ENCODE measurements at places on chromosomes 12 and 14.

- no peak for DNase-seq
Measured at GRCh38 chr14:71574976-71575375, 357.3 kb upstream of the RGS6 start.

GRCh38 chr14:22419620-22420019 is 169.4 kb downstream of the DAD1 start:
- no peak for DNase-seq

- no peak for DNase-seq
Measured at GRCh38 chr12:110670161-110670701, 18.7 kb downstream of the HVCN1 start.

- no peak for DNase-seq
Measured at GRCh38 chr14:95301527-95302187, 18.1 kb downstream of the CLMN start.

DNA sequence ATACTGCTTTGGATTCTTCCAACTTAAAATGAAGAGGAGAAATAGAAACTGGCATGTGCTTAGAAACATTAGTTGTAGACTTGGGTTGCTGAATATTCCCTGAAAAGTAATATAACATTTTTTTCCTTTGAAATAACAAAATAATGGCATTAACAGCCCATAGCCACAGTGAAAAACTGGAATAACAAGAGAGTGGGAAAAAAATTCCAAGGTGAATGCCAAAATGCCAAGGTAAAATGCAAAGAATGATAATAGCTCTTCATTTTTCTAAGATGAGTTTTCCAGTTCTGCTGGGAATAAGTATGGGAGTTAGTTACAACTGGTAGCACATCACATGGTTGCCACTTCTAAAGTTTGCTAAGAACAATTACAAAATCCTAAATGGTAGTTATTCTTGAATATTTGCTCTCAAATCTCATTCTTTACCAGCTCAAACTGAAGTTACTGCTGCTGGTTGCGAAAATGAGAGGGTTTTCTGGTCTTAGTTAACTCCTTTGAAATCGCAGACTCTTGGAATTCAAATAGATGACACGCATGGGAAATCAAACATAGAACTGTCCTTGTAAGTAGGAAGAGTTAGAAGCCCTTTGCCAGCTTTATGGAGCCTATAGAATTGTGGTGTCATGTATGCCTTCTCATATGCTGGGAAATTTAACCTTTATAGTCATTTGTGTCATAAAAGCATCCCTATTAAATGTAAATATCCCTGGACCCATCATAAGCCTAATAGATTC is 165.0 kb upstream of the DCN start:
- DNase-seq = no peak

DNA sequence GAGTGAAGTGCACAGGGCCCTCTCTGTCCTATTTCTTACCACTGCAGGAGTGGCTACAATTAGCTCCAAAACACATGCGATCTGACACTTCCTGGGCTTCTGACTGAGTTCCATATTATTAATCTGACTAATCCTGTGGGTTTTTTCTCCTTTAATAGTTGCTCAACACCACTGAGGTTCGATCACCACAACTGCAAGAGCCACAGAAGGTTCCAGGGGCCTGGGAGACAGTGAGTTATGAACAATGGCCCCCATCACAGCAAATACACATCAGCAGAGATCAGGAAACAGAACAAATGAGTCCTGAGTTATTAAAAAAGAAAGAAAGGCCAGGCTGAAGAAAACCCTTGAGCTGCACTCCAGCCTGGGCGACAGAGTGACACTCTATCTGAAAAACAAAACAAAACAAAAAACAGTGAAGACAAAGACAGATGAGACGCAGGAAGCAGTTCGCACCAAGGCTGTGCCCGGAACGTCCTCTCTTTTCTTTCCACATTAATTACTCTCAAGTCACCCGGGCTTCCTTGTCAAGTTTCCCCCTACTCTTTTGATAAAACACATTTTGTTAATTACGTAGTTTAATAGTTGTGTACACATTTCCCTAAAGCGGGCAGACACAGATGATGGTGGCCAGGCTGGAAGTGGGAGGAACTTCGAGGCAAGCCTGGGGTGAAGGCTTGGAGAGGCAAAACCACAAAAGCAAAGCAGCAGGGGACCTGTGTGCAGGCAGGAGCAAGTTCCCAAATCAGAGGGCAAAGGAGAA is 42.7 kb downstream of the CDC42BPB start:
- no peak for DNase-seq

DNA sequence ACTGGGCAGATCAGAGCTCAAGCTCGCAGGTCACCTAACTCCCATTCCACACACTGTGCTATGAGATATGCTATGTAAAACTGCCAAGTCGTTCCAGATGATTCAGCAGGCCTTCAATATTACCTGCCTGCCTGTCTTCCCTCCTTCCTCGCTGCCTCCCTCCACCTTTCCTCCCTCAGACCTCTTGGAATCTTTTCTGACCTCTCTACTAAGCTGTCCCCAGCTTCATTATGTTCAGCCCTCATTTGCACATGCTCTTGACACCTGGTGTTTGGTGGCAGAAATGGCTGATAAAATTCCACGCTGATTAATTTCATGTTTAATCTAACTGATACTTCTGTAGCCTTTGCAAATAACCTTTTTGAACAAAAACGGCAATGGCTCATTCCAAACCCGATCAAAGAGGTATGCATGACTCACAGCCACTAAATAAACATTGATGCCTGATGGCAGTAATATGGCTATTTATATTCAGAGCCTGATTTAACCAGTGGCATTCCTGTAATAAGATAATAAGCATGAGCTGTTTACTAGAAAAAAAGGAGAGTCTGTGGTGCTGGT is 130.8 kb upstream of the EGLN3 start:
- DNase-seq = no peak

DNA sequence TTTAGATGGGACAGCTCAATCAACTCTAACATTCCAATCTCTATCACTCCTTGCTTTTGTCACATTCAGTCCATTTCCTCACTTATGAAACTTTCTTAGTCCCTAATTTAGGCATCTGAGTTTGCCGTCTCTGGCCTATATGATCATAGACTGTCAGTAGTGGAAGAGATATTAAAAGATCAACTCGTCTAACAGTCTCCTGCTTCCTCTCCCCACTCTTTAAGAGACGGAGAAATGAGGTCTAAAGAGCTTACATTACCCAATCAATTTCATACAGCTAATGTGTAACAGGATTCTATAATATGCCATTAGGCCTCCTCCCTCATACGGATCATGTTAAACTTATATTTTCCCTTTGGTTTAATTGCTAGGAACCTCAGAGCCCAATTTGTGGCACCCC is 6.5 kb upstream of the ATP23 start:
- no peak for DNase-seq

- DNase-seq = no peak
Measured at GRCh38 chr14:71169861-71170260, 262.6 kb downstream of the PCNX1 start.

DNA sequence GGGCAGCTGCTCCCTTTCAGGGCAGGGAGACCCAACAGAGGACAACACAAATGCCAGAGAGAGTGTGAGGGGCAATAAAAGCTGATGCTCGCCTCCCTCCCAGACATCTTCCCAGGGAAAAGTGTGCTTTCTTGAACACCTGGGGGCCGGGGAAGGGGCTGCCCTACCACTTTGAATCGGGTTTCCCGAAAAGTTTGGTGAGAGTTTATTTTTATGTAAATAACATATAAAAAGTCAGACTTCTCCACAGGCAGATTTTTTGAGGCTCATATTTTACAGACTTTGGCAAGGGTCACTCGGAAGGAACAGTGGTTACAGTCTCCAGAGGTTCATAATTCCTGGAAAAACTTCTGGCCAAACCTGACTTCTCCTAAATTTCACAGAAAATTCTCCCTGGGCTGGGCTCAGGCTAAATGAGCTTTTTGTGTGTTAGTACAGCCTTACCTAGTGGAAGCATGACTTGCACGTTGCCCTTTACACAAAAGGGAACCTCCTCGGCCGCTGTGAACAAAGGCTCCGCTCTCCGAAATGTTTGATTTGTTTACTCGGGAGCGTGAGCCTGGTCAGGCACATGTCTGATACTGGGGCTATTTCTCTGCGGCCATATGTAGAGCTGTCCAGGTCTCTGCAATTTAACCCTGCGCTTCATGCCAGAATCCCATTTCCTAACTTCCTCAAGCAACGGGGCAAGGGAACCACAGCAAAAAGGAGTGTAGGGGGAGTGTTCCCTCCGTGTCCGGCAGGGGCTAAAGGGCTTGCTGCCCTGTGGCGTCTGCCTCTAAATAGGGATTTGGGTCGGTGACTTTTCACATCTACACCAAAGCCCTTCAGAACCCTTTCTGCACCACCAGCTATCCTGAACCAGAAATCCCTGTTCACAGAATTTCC is 3.4 kb downstream of the RTL1 start:
- no peak for DNase-seq

DNA sequence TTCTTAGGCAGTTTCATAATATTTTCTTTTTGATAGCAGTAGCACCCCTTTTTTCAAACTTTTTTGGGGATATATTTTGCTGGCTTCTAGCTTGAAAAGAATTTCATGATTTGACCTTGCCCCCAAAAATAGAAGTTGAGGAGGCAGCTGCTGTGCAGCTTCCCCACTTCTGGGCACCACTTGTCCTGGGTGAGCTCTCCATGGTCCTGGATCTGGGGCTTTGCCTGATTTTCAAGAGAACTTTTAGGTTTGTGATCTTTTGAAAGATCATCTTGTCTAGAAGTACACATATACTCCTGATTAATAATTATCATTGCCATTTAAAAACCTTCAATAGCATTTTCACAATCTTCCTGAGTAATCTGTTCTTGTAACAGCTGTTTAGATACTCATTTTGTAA is 271.6 kb downstream of the NPAS3 start:
- no peak for DNase-seq

DNA sequence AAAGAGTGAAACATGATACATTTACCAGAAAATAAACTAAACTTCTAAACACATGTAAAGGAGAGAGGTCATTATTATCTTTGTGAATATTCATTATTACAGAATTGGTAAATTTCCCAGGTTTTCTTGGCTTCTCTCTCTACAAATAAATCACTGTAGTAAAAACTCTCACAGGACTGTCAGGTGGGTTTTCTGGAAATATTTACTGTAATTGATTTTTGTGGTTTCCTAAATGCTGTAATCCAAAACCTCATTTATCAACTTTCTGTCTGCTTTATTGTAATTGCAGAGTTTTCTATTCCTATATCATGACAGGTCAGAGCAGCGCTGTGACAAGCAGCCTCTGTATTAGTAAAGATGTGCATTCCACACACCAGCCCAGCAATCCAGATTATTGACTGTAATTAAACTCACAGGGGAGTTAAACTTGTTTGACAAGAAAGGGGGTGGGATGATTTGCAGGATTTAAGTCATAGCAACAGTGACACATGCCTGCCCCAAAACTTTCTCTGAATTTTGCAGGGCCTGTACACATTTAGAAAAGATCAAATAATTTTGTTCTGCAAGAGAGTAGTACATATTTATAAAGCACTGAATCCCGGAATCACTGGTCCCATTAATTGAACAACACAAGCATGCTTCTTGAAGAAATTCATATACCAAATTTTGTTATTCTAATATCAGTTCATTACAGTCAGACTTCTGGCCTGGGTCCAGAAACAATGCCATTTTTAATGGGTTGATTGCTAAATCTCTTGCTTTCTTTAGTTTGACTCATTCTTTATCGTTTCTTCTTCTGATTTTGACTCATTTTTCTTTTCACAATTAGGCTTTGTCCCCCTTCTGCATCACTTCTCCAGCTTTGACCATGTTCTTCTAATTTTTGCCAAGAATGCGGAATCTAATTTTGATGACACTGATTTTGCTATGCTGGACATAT is 42.2 kb downstream of the PTPRO start:
- no peak for DNase-seq

DNA sequence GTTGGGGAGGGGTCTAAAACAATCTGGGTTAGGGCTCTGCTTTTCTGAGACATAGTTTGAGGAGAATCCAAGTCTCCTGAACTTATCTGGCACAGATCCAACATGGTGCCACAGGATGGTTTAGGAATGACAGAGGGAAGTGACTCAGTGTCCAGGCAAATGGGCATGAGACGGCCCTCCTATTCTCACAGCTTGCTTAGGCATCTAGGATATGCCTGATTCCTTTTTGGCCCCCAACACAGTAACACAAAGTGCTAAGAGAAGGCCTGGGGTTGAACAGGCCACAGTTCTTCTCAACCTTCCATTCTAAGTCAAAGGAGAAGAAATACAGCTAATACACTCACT is 117.7 kb downstream of the ZFP36L1 start:
- no peak for DNase-seq

DNA sequence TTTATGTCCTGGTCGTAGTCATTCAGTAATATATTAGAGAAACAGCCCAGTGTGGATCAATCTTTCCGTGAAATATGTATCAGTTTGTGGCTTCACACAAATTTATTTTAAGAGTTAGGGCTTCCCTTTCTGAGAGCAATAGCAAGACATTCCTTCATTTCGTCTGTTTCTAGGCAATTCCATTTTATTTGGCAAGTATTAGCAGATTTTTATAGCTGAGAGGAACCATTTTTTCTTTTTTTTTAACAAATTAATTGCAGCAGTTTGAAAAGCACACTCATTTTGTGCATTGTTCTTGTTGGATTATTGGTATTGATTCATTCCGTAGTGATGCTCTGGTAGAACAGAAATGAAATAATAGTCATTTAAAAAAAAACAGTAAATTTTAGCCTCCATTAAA is 132.9 kb downstream of the SRGAP1 start:
- no peak for DNase-seq

DNA sequence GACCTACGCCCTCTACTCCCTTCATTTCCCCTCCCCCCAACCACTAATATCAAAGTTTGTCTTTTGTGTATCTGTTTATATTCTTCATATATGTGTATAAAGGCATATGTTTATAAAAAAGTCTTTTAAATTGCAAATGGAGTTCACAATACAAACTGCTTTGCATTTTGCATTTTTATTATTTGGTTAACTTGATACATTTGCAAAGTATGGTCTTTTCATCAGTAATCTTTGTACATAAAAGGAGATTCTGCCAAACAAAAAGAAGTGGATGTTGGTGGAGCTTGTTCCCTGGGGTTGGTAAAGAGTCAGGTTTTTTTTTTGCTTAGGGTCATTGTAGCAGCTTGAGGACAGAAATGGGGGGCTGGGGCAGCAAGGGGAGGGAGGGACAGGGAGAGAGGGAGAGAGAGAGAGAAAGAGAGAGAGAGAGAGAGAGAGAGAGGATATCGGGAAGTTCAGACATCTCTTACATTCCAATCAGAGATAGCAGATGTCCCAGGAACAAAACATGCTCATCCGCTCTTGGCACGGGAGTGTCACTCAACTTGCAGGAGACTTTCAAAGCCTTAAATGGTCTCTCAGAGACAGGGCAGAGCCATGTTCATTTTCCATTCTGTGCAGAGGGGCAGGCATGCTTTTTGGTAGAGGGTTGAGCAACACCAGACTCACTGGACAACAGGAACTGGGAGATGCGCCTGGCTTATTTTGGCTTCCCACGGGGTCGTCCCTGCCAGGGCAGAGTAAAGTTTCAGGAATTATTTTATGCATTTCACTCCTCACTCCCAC is 44.8 kb upstream of the TBX5 start:
- no peak for DNase-seq

GRCh38 chr14:69629225-69630127 is 18.1 kb downstream of the SUSD6 start:
- DNase-seq = no peak

DNA sequence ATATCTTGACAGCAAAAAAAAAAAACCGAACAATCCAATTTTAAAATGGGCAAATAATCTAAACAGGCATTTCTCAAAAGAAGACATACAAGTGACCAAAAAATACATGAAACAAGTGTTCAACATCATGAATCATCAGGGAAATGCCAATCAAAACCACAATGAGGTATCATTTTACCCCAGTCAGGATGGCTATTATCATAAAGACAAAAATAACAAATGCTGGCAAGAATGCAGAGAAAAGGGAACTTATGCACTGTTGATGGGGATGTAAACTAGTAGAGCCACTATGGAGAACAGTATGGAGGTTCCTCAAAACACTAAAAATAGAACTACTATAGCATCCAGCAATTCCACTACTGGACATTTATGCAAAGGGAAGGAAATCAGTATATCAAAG is 448.2 kb downstream of the RGS6 start:
- DNase-seq = no peak
